ENCODE measurements at places on chromosomes 6 and 20. TPM values are rescaled to one million over a fixed set of nuclear protein-coding genes. Genes with fewer than 3 reads are reported as not detected.

Gene MAD2L1BP
- total RNA-seq = 28.3 TPM

Gene OGFR
- 69.7 TPM for total RNA-seq

Gene BHLHE23
- total RNA-seq = not detected

Gene APOM
- total RNA-seq = 3.9 TPM

Gene KIAA1755
- 0.17 TPM for total RNA-seq

Gene ZSCAN31
- total RNA-seq = 5.1 TPM

Gene FNDC1
- not detected for total RNA-seq

Gene GHRH
- not detected for total RNA-seq

Gene CCM2L
- not detected for total RNA-seq

DNA sequence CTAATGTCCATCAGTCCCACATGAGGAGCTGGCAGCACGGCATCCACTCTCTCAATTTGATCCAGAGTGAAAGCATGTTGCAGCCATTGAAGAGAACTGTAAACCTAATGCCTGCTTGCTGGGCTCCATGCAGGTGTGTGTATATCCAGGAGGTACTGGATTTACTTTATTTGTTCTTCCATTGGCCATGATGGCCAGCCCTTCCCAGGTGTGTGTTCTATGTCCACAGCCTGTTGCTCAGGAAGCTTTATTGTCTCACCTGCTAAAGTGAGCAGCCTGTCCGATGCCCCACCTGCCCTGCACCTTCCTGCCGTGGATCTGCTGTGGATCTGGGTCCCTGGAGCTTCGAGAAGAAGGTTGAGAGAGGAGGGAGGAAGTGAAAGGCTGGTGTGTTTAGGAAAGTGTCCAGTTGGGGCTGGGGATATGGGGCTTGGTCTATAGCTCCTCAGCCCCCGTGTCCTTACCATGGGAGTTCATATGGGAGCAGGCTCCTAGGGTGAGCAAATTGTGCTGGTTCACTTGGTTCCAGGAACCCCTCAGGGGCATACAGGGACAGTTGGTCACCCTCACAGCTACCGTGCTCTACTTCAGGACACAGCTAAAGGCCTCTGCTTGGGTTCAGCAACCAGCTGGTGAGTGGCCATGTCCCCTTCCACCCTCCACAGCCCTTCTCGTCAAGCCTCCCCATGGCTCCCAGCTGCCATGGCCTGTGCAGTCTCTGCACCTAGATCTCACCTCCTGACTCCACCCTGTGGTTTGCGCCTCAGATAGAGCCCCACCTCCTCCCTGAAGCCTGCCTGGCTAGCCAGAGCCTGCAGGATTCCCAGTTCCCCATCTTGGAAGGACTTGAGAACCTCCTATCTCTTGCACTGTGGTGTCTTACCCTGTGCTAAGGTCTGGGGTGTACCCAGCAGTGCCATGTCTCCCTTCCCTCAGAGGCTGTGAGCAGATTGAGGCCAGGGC is 12.7 kb downstream of the TREML2 start:
- no peak for DNase-seq

- DNase-seq = no peak
Measured at GRCh38 chr20:36881331-36881730, 5.4 kb downstream of the TLDC2 start.

DNA sequence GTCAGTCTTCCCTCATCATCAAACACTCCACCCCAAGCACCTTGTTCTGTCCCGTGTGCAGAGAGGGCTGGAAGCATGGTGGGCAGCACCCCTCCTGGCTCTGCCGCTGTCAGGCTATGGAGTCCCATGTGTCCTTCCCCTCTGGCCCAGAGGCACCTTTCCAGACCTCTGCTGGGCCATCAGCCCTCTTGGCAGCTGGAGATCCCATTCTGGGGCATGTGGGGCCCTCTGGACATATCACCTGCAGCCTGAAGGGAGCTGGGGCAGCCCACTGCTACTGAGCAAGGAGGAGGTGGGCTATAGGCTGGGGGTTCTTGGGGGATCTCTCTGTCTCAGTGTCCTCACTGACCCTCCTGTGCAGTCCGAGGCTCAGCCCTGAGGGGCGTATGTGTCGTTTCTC is 42.2 kb downstream of the SUN5 start:
- DNase-seq = no peak

GRCh38 chr6:41836660-41837052 is 49.2 kb downstream of the TOMM6 start:
- peak; percentile 27 for DNase-seq

GRCh38 chr6:73503027-73503772 is 17.6 kb downstream of the EEF1A1 start:
- no peak for DNase-seq

GRCh38 chr6:158662954-158663624 is 13.2 kb downstream of the SYTL3 start:
- DNase-seq = peak; percentile 95

DNA sequence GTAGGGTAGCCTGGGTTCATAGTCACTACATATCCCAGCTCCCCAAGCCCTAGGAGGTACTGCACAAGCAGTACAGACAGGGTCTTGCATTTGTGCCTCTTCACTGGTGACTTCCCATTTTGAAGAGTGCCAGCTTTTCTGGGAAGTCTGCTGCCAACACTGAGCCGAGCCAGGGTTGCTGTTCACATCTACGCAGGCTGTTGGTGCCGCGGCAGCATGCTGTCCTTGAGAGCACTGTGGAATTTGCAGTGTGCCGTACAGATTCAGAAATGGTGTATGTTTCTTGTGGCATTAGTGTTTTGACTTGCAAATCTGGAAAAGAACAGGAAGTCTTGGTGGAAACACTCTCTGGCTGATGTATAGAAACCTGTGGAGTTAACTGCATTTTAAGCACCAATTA is 67.5 kb downstream of the JARID2 start:
- DNase-seq = no peak

DNA sequence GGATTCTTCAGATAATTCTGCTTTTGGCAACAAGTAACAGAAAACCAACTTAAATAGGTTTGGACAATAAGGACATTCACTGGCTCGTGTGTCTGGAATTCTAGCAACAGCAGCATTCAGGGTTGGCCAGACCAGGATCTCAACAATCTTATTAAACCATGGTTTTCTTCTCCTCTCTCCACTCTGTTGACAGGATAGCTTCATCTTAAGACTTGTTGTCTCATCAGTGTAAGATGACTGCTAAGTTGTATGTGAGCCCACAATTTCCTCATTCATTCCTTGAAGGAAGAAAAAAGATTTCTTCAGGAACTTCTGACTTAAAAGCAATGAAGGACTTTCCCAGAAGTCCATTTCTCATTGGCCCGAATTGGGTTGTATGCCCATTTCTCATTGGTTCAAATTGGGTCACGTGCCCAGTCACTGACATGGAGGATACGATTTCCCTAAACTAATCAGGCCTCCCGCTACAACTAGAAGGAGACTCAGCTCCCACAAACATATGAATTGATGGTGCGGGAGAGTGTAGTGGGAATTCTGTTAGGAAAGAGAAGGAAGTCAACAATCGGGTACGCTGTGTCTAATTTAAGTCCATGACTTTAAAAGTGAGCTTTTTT is 83.7 kb downstream of the SLC22A3 start:
- DNase-seq = no peak

DNA sequence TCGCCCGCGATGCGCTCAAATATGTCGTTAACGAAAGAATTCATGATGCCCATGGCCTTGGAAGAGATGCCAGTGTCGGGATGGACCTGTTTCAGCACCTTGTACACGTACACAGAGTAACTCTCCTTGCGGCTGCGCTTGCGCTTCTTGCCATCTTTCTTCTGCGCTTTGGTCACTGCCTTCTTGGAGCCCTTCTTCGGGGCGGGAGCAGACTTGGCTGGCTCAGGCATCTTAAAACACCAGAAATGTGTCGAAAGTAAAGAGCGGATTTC is 36.4 kb downstream of the HFE start:
- DNase-seq = no peak

DNA sequence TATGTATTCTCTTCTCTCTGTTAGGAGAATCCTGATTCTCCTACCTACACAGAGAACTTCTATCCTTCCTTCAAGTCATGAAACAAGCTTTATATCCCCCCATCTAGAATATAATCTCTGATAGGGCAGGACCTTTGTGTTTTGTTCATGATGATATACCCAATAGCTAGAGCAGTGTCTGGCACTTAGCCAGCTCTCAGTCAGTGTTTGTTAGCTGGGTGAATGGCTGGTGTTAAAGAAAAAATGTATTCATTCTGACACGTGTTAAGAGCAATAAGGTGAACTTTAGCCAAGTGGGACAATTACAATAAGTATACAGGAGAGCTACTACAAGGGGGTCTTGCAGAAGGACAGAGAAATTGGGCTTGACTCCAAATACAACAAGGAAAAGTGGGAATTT is 34.3 kb upstream of the TNFRSF21 start:
- DNase-seq = no peak

DNA sequence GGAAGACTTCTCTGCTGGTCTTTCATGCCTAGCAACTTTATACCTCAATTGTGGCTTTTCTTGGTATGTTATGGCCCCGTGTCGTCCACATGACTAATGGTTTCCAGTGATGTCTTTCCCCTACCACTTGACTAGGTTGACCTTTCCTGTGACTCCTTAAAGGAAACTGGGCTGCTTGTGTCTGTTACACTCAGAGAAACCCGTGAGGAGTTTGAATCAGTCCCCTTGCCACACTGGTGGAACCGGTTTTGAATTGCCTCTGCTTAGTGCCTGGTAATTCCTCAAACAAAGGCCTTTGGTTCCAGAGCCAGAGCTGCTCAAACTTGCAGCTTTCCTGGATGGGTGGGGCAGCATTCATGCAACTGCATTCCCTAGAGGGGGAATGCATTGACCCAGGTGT is 21.9 kb downstream of the ECT2L start:
- peak; percentile 90 for DNase-seq

DNA sequence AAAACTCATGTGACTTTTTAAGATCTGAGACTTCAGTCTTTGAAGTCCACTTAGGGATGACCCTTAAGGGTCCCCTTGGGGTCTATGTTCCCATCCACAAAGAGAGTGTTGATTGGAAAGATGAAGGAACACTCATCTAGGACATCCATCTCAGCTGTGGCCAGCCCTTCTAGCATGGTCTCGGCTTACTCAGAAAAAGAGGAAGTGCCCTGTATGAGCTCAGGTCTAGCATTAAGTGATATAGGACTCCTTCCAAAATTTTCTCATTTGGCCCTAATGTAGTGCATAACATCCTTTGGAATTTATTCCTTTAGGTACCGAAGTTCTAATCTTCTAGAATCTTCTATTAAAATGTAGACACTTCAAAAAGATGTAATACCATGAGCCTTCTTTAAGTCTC is 77.4 kb downstream of the NDUFAF5 start:
- no peak for DNase-seq

- no peak for DNase-seq
Measured at GRCh38 chr6:150349546-150349945, 19.3 kb upstream of the IYD start.

GRCh38 chr6:33761922-33762629 is 15.4 kb upstream of the IP6K3 start:
- peak; percentile 54 for DNase-seq

DNA sequence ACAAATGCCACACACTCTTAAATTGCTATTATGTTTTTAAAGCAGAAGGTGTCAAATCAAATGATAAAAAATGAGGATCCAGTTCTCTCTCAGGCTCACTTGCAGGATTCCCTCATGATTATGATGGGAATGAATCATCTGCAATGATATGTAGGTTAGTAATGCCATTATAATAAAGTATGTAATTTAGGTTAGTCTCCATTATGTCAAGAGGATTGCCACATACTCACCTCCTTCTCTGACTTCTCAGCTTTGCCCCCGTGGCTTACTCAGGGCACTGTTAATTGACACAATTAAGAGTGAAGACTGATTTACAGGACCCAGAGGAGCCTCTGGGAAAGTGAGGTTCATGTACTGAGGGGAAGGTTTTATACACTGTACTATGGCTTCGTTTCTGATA is 591.7 kb upstream of the NRSN1 start:
- DNase-seq = no peak

DNA sequence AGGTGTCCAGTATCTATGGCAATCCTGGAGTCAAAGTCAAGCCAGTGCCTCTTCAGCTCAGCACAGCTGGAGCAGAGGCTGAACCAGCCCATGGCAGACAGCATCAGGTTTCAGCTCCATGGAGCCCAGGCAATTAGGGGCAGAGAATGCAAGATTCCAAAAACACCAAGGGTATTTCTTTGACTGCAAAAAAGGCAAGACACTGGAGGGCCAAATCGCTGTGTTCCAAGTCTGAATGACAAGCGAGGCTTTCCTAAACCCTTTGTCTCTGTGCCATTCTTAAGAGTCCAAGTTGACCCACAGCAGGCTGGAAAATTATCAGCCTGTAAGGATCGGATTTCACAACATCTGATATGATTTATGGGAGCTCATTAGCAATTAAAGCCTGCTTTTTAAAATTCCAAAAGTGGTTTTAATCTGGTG is 49.7 kb upstream of the TGM3 start:
- no peak for DNase-seq

GRCh38 chr20:33019465-33020277 is 11.8 kb upstream of the BPIFB6 start:
- no peak for DNase-seq

DNA sequence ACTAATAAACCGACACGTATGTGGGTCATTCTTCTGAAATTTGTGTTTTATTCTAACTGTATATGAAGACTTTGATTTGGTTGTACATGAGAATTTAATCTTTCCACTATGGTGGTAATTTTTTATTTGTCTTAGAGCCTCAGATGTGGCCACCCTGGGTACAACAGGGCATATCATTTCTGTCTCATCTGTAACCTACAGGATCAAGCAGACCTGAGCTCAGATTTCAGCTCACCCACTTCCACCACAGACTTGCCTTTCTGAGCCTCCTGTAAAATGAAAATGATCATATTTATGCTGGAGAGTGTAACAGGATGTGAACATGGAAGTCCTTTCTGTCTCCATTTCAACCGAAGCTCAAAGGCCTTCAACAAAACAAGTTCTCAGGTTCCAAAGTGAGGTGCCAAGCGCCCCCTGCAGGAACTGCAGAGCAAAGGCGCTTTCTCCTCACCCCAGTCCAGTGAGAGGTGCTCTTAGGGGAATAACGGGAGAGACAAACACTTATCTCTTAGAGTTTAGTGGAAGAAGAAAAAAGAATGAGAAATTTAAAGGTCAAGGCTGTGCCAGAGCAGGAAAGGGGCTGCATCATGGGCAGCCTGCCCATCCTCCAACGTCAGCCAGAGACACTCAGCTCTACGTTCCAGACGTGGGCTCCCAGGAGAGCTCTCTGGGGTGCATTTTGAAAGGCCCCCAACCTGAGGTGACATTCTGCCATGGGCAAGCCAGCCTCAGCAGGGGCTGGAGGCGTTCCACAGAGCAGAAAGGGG is 23.0 kb upstream of the CD24 start:
- DNase-seq = peak; percentile 56

GRCh38 chr6:140388815-140389214 is 1014.4 kb upstream of the CITED2 start:
- DNase-seq = no peak

DNA sequence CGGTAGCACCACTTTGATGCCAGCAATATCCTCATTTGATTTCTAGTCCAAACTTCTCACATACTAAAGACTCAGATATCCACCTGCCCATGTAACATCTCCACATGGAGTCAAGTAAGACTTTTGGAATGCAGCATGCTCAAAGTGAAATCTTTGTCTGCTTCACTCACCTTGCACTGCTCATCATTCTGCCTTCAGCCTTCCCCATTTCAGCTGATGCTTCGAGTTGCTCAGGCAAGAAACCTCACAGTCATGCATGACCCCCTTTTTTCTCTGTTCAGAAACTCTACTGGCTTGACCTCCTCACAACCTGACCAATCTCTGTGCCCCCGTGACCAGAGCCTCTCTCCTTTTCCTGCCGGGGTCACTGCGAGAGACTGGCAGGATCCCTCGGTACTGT is 41.0 kb upstream of the KIF25 start:
- no peak for DNase-seq

GRCh38 chr20:7420345-7420744 is 519.9 kb downstream of the HAO1 start:
- no peak for DNase-seq

GRCh38 chr20:4112481-4113421 is 97.4 kb upstream of the RNF24 start:
- DNase-seq = no peak
